CD4-positive, alpha-beta T cell treated with Interleukin-12 subunit alpha and Interleukin-12 subunit beta, for 1 hour (primary cell): ENCODE measurements at places on chromosomes 4 and X.
A peak's percentile ranks its signal among the peaks of the same experiment; 100 is the strongest.

DNA sequence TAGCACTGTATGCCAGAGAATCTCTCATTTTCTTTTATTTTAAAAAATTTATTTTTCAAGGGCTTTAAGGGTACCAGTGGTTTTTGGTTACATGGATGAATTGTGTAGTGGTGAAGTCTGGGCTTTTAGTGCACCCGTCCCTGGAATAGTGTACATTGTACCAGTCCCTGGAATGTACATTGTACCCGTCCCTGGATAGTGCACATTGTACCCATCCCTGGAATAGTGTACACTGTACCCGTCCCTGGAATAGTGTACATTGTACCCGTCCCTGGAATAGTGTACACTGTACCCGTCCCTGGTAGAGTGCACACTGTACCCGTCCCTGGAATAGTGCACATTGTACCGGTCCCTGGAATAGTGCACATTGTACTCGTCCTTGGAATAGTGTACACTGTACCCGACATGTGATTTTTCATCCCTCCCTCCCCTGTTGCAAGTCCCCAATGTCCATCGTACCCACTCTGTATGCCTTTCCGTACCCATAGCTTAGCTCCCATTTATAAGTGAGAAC is 56.1 kb upstream of the HELT start:
- DNase-seq: no peak

GRCh38 chr4:183329954-183330742 is 7.9 kb upstream of the CLDN24 start:
- no peak for DNase-seq

- DNase-seq: no peak
Observed at GRCh38 chrX:572538-573124, 58.0 kb upstream of the SHOX start.

- DNase-seq: no peak
Observed at GRCh38 chrX:46551494-46552128, 6.4 kb upstream of the ZNF674 start.

- DNase-seq: no peak
Observed at GRCh38 chr4:40482985-40483647, 146.5 kb downstream of the RBM47 start.

- DNase-seq: no peak
Observed at GRCh38 chrX:72554448-72555140, 18.0 kb downstream of the HDAC8 start.

GRCh38 chrX:39975101-39975925 is 122.4 kb downstream of the BCOR start:
- DNase-seq: no peak

DNA sequence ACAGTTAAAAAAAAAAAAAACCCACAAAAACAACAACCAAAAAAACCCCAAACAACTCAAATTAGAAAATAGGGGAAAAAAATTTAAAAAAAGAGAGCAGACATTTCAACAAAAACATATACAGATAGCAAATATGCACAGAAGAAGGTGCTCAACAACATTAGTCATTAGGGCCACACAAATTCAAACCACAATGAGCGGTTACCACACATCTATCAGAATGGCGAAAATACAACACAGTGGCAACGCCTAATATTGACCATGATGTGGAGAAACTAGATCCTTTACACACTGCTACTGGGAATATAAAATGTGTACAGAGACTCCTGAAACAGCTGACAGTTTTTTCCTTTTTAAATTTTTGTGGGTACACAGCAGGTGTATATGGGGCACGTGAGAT is 19.4 kb downstream of the LYAR start:
- DNase-seq: peak; percentile 33

GRCh38 chr4:147789596-147789995 is 57.7 kb downstream of the ARHGAP10 start:
- DNase-seq: no peak

GRCh38 chr4:42541647-42542046 is 115.3 kb downstream of the ATP8A1 start:
- no peak for DNase-seq

DNA sequence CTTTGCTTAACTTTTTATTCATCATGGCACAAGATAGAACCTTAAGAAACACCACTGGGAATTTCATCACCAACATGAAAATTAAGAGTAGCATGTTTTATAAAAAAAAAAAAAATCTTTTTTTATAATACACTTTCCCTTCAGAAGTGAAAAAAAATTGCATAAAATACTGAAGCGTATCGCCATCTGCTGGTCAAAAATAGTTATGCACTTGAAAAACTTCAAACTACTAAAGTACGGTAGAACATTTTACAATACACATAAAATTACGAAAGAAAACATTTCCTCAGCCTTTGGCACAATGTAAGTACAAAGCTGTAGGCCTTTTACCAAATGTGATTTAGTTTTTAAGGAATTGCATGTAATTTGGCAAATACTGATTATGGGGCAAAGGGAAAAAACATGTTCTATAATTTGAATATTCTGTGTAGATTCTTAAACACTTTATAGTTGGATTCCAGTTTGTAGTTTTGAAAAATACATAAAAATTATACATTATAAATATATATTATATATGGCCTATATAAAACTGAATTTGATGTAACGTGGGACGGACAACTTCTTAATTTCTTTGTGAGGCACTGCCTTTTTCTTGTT is 26.5 kb downstream of the HCCS start:
- DNase-seq: peak; percentile 33

DNA sequence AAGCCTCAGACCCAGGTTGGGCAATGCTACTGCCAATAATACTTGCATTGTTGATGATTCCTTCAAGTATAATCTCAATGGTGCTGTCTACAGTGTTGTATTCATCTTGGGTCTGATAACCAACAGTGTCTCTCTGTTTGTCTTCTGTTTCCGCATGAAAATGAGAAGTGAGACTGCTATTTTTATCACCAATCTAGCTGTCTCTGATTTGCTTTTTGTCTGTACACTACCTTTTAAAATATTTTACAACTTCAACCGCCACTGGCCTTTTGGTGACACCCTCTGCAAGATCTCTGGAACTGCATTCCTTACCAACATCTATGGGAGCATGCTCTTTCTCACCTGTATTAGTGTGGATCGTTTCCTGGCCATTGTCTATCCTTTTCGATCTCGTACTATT is 7.4 kb downstream of the LPAR4 start:
- no peak for DNase-seq

GRCh38 chr4:17662694-17663093 is 48.3 kb downstream of the MED28 start:
- no peak for DNase-seq

DNA sequence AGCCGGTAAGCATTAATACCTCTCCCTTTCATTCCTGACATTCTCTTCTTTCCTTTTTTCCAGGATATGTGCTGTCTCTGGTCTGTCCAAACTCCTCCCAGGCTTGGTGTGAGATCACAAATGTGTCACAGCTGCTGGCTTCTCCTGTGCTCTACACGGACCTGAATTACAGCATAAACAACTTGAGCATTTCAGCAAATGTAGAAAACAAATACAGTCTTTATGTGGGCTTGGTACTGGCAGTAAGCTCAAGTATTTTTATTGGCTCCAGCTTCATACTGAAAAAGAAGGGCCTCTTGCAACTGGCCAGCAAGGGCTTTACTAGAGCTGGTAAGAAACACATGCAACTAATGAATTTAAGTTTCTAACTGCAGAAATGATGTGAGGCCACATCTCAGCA is 8.4 kb downstream of the NIPAL1 start:
- no peak for DNase-seq

DNA sequence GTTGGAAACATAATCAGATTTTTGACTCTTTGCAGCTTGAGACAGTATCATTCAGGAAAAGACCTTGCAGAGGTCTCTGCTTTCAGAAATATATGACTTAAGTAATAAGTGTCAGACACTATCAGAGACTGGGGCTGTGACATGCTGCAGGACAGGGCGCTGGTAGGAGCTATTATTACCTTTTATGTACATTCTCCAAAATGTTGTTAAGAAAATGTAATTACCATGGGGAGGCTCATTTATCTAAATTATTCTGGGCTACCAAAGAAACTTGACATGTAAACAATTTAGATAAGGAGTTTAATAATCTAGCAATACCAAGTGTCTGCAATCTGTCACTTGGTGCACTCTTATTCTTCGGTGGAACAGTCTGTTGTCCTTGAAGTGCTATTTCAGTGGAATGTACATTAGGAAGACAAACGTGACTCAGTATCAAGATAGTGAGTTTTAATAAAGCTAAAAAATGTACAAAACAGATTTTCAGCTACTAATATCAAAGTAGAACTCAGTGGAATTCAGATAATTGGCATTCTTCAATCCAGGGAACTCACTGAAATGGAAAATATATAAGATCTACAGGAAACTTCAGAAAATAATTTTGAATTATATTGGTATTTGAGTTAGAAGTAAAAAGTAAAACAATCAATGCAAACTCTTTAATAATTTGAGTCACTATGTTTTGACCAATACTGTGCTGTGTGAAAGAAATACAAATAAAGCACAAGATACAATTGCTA is 214.5 kb downstream of the KCNIP4 start:
- DNase-seq: no peak

GRCh38 chrX:136967966-136968365 is 65.8 kb downstream of the GPR101 start:
- DNase-seq: no peak

GRCh38 chr4:40405193-40405592 is 70.1 kb downstream of the CHRNA9 start:
- no peak for DNase-seq

DNA sequence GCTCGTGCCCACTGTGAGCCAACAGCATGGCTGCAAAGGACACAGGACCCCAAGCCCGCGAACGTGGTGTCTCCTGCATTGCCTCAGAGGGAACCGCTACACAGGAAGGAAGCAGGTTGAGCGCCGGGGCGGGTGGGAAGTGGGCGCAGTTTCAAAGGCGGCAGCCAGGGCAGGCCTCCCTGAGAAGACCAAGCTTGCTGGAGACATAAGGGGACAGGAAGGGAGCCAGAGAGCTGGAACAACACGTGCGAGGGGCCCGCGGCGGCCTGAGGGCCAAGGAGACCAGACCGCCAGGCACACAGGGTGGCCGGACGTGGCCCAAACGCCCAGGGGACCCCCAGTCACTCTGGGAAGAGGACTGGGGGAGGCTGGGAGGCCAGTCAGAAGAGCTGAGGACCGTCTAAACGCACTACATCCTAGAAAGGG is 32.0 kb downstream of the CTBP1 start:
- DNase-seq: peak; percentile 65

GRCh38 chrX:154648931-154649330 is 4.4 kb downstream of the CTAG2 start:
- no peak for DNase-seq

- DNase-seq: peak; percentile 50
Observed at GRCh38 chr4:174318829-174319764, 35.4 kb downstream of the CEP44 start.

- DNase-seq: no peak
Observed at GRCh38 chr4:42636645-42636949, 20.3 kb downstream of the ATP8A1 start.

GRCh38 chr4:147334478-147334877 is 146.4 kb upstream of the EDNRA start:
- no peak for DNase-seq

DNA sequence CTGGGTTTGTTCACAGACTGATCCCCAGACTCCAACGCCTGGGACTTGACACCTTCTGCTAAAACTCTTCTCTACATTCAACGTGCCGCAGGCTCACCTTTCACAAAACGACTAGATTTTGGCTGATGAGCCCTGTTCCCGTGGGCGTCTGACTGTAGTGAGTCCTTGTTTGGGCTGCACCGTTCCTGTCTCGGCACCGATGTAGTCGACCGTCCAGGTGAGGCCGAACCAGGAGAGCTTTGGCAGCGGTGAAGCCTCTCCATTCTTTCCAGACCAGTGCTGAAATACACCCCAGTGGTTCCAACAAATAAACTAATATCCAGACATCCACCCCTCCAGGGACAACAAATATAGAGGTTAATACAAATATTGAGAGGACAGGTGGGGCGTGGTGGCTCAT is 45.0 kb upstream of the TLR3 start:
- DNase-seq: no peak

- DNase-seq: no peak
Observed at GRCh38 chr4:174553828-174554227, 31.5 kb upstream of the HPGD start.

- DNase-seq: no peak
Observed at GRCh38 chrX:109760922-109761250, 27.8 kb upstream of the ACSL4 start.

DNA sequence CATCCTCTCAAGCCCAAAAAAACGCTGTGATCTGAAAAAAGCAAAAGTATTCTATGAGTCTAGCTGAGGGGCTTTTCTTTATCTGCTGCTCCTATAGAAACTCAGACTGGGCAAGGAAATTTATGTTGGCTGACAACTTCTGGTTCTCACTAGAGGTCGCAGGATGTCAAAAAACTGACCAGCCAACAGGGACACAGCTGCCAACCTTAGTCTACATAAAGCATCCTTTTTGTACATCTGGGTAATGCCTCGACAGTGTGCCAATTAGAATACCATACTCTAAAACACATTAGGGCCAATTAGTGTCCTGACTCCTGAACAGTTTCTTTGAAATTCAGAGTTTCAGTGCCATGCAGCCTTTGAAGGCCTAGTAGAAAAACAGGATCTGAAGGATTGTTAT is 8.8 kb upstream of the TLL1 start:
- DNase-seq: no peak

- DNase-seq: no peak
Observed at GRCh38 chr4:8675383-8675782, 82.8 kb downstream of the CPZ start.

DNA sequence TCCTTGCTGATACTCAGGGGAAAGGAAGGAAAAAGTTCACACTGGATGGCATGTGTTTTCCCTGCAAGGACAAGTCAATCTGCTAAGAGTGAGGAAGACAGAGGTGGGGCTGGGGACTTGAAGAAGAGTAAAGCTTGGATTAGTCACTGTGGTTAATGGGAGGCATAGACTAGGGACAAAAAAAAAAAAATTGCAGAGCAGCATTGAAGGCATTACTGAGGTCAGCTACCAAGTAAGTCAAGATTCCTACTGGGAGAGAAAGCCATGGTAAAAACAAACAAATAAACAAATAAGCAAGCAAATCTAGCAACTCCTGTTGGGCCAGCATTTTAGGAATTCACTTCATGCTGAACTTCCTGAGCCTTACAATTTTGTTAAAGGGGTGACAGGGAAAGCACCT is 58.2 kb upstream of the GPC4 start:
- no peak for DNase-seq

- DNase-seq: peak; percentile 58
Observed at GRCh38 chrX:23901805-23902204, 5.9 kb downstream of the APOO start.
